ENCODE measurements at places on chromosomes 6 and 20.

- no peak for DNase-seq
Observed at GRCh38 chr6:84093441-84094435, 60.2 kb downstream of the MRAP2 start.

- DNase-seq, result no peak
Observed at GRCh38 chr6:97925504-97925903, 642.5 kb upstream of the MMS22L start.

DNA sequence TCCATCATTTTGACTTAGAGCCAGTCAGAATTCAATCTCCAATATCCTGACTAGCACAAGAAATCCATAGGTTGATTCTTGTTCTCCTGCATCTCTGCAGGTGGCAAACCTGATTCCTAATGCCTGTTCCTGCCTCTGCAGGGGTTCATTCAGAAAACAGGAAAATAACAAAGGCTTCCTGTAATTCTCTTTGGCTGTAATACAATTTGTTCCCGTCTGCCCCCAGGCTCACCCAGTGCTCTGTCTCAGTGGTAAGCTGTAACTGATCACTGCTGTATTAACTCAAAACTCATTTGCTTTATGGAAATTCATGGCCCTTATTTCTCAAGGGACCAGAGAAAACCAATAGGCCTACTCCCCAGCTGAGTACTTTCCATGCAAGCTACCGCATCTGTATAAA lies 88.6 kb downstream of the OPRM1 start:
- DNase-seq, result no peak

GRCh38 chr6:14972379-14973067 lies 273.3 kb upstream of the JARID2 start:
- no peak for DNase-seq

DNA sequence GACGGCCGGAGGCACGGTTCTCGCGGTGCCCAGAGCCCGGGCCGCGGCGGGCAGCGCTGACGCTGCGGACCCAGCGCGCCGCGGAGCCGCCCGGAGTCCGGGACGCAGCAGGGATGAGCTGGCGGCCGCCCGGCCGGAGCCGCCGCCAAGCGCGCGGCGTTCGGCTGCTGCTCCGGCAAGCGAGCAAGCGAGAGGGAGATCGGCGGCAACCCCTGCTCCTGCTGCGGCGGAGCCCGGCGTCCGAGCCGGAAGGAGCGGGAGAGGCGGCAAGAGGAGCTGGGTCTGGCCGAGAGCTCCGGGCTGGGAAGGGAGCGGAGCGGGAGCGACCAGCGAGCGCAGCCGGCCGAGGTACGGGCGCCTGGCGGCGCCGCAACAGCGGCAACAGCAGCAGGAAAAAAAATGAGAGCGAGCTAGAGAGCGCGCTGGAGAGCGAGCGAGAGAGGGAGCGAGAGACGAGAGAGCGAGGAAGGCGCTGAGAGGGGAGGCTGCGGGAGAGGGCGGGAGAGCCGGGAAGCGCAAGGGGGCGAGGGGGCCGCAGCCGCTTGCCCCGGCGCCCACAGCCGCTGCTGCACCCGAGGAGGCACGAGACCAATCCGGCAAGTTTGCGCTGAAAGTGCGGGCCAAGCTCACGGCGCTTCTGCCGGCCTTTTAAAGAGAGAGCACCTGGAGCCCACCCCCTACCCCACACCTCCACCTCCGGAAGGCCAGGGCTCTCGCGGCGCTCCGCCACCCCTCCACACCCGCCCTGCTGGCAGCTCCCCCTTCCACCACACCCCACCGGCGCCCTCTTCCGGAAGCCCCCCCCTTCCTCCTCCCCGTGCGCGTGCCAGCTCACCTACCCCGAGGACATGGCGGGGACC lies 496 bp downstream of the GRM4 start:
- DNase-seq, result peak; percentile 25

DNA sequence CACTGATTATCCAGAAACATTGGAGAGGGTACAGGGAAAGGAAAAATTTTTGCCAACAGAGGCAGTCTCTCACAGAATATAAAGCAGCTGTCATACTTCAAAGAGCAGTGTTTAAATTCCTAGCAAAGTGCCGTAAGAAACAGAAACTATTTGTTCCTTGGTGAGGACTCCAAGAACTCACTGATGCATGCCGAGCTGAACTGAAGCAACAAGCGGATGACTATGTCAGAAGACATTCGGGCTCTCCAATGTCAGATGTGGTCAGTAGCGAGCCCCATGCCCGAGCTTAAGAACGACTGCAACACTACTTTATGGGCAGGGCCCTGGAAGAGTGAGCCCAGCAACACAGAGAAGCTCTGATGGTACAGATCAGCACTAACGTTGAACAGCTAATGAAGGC lies 54.7 kb downstream of the OR2B6 start:
- DNase-seq, result no peak

DNA sequence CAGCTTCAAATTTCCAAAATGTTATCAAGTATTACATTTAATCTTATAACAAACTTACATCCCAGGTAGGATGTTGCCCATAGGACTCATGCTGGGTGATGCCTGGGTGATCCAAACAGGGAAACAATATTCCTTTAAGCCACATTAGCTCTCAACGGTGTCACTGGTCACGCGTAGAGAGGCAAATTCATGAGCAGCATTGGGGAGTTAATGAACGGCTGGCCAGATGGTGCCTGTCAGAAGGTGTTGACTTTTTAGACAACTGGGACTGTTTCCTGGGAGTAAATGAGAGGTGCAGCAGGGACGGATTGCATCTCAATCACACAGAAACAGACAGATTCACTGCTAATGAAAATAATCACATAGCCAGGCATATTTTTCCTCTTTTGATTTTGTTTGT lies 83.3 kb upstream of the ID4 start:
- DNase-seq, result no peak

GRCh38 chr6:122207794-122208193 lies 191.7 kb upstream of the HSF2 start:
- no peak for DNase-seq

- no peak for DNase-seq
Observed at GRCh38 chr6:29751480-29751879, 28.2 kb downstream of the HLA-F start.

GRCh38 chr6:1595271-1596087 lies 14.2 kb upstream of the FOXC1 start:
- DNase-seq, result no peak

GRCh38 chr6:88865275-88865674 lies 98.1 kb downstream of the RNGTT start:
- no peak for DNase-seq

DNA sequence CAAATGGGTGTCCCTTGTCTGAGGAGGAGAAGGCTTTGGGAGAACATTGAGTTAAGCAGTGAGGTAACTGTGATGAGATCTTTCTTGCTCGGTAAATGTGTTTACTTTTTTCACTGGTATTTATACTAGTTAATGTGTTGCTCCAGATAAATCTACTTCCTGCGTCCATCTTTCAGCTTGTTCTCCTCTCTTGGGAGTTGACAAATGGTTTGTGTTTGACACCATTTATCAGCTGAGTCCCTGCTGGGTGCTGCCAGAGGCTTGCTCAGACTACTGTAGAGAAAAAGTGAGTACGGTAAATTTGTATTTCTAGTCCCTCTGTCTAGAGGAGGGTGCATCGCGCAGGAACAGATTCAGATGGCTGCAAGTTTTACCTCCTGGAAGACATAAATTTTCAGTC lies 8.3 kb upstream of the PRDM1 start:
- no peak for DNase-seq

DNA sequence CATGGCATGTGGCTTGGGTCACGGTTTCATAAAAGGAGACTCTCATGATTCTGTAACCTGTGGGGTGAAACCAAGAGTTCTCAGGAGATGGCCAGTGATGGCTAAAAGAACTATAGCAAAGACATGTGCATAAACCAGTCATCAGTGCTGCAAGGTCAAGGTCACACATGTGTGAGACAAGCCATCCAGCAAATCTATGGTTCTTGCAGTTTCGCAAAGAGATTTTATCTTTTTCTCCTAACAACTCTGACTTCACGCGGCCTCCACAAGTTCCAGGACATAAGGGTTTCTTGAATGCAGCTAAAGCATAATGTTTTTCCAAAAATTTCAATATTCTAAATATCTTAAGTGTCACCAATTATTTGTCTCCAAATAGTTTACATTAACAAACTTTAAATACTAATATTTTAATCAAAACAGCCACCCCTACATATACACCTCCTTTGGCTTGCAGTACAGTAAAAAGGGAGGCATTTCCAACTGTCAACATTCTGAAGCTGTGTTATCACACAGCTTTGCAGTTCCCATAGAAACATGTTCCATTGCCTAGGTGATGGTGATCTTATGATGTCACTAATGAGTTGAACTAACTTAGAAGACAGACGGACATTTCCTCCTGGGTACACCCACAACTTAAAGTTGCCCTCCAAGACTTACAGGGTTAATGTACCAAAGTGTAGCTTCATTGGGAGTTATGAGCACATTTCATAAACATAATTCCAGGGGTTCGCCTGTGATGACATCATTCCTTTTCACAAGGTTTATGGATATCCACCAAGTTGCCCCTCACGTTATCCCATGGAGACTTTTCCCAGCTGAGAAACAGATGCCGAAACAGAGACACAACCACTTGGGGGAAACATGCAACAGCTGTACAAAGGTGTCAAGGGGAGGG lies 250.9 kb upstream of the PDE10A start:
- no peak for DNase-seq

GRCh38 chr6:138517635-138518034 lies 18.3 kb upstream of the NHSL1 start:
- DNase-seq, result peak; percentile 61

DNA sequence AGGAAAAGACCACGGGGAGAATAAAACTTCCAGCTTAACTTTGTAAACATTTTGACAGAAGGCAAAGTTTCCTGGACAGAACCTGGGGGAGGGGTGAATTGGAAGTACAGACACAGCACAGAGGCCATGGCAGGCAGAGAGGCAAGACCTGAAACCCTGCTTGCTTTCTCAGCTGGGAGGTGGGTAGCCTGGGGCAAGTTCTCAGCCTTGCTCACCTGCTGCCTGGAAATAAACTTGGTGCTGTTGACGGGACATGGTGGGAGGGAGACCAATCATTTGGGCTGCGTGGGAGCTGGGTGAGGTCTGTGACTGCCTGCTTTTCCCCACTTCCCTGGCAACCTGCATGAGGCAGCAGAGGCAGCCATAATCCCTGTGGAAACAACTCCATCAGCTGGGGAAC lies 221.3 kb downstream of the MOXD1 start:
- DNase-seq, result no peak

DNA sequence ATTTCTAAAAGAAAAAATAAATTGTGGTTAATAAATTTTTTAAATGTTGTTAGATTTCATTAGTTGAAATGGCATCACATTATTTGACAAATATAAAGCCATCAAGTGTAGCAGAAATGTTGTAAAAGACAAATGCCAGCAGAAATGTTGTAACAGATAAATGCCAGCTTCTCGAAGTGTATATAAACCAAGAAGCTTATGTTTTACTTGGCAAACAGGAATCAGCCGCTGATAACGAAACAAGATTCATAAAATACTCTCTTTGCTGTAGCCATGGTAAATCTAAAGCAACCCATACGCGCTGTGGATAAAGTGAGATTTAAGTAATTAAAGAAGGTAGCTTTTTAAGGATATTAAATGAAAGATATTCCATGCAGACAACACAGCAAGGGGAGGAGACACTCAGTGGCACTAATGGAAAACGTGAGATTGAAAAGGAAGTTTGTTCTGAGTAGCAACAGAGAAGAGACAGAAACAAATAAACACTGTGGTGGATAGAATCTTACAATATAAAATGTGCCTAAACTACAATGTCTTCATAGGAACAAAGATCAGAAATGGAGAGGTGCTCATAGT lies 29.6 kb downstream of the BTBD9 start:
- DNase-seq, result no peak

GRCh38 chr6:14072084-14072483 lies 45.5 kb upstream of the CD83 start:
- DNase-seq, result no peak

GRCh38 chr20:37311710-37312355 lies 22.4 kb downstream of the MANBAL start:
- no peak for DNase-seq

DNA sequence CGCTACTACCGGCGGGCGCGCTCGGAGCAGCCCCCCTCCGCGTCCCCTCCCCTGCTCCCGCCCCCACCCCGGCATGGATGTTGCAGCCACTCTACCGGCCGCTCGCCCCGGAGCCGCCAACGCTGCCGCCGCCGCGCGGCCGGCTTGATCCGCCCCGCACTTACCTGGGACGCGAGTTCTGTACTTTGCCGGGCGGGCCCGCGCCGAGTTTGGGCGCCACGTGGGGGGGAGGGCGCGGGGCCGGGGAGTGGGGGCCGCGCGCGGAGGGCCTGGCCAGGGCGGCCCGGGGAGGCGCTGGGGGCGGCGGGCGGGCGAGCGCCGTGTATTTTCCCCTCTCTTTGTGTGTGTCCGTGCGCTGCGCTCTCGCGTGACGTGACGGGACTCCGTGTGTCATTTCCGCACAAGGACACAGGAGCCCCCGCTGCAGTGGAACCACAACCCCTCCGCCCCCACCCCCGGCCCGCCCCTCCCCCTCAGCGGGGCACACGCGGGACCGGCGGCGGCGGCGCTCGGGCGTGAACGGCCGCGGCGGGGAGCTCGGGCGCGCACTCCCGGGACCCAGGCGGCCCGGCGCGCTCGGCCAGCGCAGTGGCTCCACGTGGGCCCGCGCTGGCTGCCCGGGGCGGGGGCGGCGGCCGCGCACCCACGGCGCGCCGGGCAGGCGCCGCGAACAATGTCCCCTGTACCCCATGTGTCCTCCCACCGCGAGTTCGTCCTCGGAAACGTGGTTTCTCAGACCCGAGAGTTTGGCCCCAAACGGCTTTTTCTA lies at the start of gene BEND3:
TSS of gene BEND3 (minus strand) at position 590 of the 769 bp plus-strand sequence. CDS start 16,230 bp downstream, outside the sequence.
- peak; percentile 59 for DNase-seq

DNA sequence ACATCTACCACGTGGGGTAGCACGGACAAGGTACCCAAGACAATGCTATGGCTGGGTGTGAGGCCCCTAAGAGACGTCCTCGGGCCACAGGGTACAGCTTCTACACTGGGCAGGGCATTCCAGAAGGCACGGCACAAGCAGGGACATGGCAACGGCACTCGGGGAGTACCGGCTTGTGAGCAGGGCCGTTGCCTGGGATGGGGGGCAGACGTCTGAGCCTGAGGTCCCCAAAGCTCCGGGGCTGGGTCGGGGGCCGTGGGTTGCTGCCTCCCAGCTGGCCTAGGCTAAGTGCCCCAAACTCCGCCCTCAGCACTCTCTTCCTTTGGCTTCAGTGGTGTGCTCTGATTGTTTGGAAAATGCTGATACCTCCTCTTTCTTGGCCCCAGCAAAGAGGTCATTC lies 110.6 kb downstream of the SULF2 start:
- no peak for DNase-seq

- no peak for DNase-seq
Observed at GRCh38 chr6:38460186-38460585, 179.5 kb downstream of the BTBD9 start.

GRCh38 chr20:18858816-18859215 lies 45.2 kb downstream of the SCP2D1 start:
- DNase-seq, result no peak

DNA sequence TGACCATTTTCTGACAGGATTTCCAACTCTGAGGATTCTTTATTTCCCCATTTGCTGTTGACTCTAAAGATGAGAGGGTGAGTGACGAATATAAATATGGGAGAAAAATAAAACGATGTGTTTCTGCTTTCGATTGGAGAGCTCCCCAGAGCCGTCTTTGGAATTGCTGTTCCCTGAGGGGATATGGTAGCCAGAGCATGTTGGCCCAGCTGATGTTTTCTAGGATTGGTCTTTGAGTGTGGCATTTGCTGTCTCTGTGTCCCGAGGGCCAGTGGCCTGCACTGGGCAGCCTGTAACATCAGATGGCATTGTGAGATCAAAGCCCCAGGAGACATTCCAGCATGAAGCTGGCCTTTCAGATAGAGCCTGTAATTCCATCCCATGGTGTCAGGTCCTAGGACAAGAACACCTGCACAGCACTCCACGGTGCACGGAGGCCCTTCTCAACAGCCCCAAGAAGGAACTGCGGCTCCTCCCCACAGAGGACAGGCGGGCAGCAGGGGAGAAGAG lies 26.7 kb downstream of the PKIG start:
- no peak for DNase-seq

GRCh38 chr6:18415671-18416340 lies 28.7 kb downstream of the RNF144B start:
- DNase-seq, result no peak
